ENCODE measurements at places on chromosomes 7 and 10. TPM values are rescaled to one million over a fixed set of nuclear protein-coding genes. Genes with fewer than 3 reads are reported as not detected.

Gene MSMB
- not detected for total RNA-seq

Gene FGFR2
- 0.05 TPM for total RNA-seq

DNA sequence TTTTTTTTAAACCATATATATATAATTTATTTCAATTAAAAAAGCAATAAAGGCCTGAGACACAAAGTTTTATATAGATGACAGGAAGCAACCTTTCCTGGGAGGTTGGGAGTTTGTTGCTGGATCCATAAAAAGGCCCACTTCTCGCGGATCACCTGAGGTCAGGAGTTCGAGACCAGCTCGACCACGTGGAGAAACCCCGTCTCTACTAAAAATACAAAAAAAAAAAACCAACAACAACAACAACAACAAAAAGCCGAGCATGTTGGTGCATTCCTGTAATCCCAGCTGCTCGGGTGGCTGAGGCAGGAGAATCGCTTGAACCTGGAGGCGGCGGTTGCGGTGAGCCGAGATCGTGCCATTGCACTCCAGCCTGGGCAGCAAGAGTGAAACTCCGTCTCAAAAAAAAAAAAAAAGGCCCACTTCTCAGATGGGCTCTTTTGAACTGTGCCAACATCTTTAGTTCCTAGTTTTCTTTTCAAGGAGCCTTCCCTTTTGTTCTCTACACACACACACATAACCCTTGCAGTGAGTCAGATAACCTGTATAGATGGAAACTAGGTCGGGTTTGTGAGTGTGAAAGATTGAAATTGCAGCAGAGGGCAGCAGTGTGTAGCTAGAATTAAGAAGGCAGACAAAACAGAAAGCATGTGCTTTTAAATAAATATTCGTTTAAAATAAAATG, 1.2 kb upstream of the SMNDC1 start:
- H3K27me3 ChIP-seq = no peaks in the 10 kb centered on the region
- peak overlapping the region; percentile 93 for H3K4me3 ChIP-seq
- peak; percentile 68 for DNase-seq
- H3K27ac ChIP-seq = peak overlapping the region; percentile 97
- peaks cover 46% of the 10 kb centered on the region for H3K4me1 ChIP-seq

Gene CYP3A7
- total RNA-seq = not detected

Gene GPRIN2
- total RNA-seq = not detected

- peaks cover 31% of the 10 kb centered on the region for H3K27me3 ChIP-seq
- DNase-seq = no peak
- H3K4me1 ChIP-seq = no peaks in the 10 kb centered on the region
- H3K4me3 ChIP-seq = no peak overlapping the region
- no peaks in the 10 kb centered on the region for H3K36me3 ChIP-seq
Observed at GRCh38 chr10:117226813-117227451, 14.0 kb upstream of the SLC18A2 start.

All from activated CD4-positive, alpha-beta memory T cell treated with anti-CD3 and anti-CD28 coated beads for 36 hours (primary cell).